Esophagus muscularis mucosa (tissue), 4 donors: ENCODE measurements at places on chromosomes 7 and 10.

DNA sequence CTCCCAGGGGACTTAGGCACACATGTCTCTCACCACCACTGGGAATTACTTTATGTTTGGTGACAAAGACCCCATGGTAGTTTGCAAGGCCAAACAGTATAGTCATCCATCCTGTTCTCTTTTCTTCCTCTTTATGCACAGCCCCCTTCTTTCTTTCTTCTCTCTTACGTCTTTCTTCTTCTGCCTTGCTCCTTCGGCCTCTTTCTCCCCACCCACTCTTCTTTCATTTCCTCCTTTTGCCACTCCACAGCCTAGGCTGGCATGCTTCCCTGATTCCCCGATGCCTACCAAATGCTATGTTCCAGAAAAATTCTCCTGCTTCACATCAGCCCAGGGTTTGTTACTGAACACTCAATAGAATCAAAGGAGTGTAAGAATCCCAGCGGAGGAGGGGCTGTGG is 62.4 kb upstream of the MKLN1 start:
- no peak for DNase-seq

- no peak for DNase-seq
Measured at GRCh38 chr7:121244120-121244870, 84.5 kb upstream of the WNT16 start.

DNA sequence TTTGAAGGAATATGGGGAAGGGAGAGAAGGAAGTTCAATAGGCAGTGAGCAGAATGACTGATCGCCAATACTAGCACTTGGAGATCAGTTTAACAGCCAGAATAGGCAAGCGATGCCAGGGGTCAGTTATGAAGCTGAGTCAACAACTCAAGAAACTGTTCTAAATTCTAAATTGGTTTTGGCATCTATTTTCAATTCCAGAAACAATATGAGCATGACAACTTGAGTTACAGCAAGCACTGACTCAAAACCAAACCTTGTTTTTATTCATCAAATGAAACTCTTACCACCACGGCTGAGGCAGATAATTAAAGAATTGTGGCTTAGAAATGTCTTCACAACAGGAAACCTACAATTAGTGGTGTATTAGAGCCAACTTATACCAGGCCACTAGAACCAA is 180.5 kb upstream of the ASAH2 start:
- DNase-seq, result no peak

GRCh38 chr7:84230491-84230890 is 35.9 kb upstream of the SEMA3A start:
- no peak for DNase-seq

- no peak for DNase-seq
Measured at GRCh38 chr7:25859412-25860274, 292.4 kb upstream of the NFE2L3 start.
